H7 (cell line): ENCODE measurements at places on chromosomes 13 and 19. TPM values are rescaled to one million over a fixed set of nuclear protein-coding genes. Genes with fewer than 3 reads are reported as not detected.

GRCh38 chr13:113187883-113188665, 20.4 kb downstream of the PCID2 start:
- DNase-seq, result no peak

- peak; percentile 22 for DNase-seq
Observed at GRCh38 chr19:11338569-11339253, 746 bp downstream of the RAB3D start.

GRCh38 chr19:55352040-55352439, 2.5 kb downstream of the COX6B2 start:
- DNase-seq, result peak; percentile 36

DNA sequence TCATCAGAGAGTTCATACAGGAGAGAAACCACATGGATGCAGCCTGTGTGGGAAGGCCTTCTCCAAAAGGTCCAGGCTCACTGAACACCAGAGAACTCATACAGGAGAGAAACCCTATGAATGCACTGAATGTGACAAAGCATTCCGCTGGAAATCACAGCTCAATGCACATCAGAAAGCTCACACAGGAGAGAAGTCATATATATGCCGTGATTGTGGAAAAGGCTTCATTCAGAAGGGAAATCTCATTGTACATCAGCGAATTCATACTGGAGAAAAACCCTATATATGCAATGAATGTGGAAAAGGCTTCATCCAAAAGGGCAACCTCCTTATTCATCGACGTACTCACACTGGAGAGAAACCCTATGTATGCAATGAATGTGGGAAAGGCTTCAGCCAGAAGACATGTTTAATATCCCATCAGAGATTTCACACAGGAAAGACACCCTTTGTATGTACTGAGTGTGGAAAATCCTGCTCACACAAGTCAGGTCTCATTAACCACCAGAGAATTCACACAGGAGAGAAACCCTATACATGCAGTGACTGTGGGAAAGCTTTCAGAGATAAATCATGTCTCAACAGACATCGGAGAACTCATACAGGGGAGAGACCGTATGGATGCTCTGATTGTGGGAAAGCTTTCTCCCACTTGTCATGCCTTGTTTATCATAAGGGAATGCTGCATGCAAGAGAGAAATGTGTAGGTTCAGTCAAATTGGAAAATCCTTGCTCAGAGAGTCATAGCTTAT, 17.7 kb downstream of the ZNF613 start:
- DNase-seq, result no peak

GRCh38 chr13:28271056-28271840, 132.9 kb downstream of the PAN3 start:
- DNase-seq, result no peak

DNA sequence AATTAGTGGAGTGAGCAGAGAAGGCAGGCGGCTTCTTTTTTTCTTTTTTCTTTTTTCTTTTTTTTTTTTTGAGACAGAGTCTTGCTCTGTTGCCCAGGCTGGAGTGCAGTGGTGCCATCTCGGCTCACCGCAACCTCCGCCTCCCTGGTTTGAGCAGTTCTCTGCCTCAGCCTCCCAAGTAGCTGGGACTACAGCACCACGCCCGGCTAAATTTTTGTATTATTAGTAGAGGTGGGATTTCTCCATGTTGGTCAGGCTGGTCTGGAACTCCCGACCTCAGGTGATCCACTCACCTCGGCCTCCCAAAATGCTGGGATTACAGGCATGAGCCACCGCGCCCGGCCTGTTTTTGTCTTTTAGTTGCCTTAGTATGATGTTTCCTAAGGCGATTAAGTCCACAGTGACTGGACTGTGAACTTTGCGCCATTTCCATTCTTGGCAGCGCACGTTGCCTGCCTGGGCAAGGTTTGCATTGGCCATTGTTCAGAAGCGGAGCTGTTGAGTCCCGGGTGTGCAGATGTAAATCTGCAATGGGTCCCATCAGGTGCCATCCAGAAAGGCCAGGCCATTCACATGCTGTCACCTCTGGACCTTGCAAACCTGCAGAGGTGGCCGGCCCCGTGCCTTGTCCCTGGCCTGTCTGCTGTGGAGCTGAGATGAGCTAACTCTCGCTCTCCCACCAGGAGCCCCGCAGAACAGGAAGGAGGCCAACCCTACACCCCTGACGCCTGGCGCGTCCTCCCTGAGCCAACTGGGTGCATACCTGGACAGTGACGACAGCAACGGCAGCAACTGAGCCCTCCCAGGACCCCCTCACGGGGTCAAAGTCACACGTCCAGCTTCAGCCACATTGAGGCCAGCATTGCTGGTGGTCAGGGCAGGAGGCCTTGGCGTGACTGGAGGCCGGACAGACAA, 10.9 kb upstream of the SHD start:
- peak; percentile 48 for DNase-seq

GRCh38 chr19:812049-812746, 9.6 kb downstream of the PLPPR3 start:
- peak; percentile 83 for DNase-seq

Gene SYMPK
- 66.2 and 70.3 TPM in 2 replicates for total RNA-seq

Gene TEX26
- total RNA-seq, result not detected in 2 replicates

Gene PSG5
- not detected in 2 replicates for total RNA-seq

Gene ZNF578
- total RNA-seq, result 16.8 and 22.7 TPM in 2 replicates

Gene CEACAM8
- total RNA-seq, result not detected in 2 replicates

Gene CATSPERD
- 0.03 TPM in 1 of 2 replicates, not detected in the other for total RNA-seq
